Keratinocyte (primary cell): ENCODE measurements at places on chromosomes 4 and X. TPM values are rescaled to one million over a fixed set of nuclear protein-coding genes. Genes with fewer than 3 reads are reported as not detected.

WDR19 gene
- 10.2 to 25.3 TPM (median 19.4 TPM) in 3 replicates for polyA plus RNA-seq

DNA sequence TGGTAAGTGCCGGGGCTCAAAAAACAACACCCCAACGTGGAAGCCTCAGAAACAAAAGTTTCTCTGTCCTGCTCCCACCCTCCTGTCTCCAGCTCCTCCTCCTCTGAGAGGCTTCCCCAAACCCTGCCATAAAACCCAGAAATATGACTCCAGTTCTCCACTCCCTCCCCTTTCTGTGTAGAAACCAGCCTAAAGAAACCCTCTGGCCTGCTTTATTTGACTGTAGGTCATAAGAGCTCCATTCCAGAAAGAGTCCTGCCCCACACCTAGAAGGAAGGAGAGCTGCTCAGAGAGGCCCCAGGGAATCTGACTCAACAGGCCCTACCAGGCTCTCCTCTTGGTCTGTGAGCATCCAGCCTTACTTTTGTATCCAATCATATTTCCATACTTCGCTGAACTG lies 872 bp upstream of the S100P start:
- H3K27me3 ChIP-seq: no peaks in the 10 kb centered on the region
- H3K36me3 ChIP-seq: no peaks in the 10 kb centered on the region
- no peak overlapping the region for H3K27ac ChIP-seq
- peaks cover 39% of the 10 kb centered on the region for H3K4me1 ChIP-seq

- H3K27ac ChIP-seq: no peak overlapping the region
- DNase-seq: no peak
- H3K4me1 ChIP-seq: no peaks in the 10 kb centered on the region
- no peaks in the 10 kb centered on the region for H3K27me3 ChIP-seq
- H3K4me3 ChIP-seq: no peak overlapping the region
- H3K36me3 ChIP-seq: no peaks in the 10 kb centered on the region
Observed at GRCh38 chr4:3709846-3710441, 56.2 kb upstream of the ADRA2C start.

DNA sequence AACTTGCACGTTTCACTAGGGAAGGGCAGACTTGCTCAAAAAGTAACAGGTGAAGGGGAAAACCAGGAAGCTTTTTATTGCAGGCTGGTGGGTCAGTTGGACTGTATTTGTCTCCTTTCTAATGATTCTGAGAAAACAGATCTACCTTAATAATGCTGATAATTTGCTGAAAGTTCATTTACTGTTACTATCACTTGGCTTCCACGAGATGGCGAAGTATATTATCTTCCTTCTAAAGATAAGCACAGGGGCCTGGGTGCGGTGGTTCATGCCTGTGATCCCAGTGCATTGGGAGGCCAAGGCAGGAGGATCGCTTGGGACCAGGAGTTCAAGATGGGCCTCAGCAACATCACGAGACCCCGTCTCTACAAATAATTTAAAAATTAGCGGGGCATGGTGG lies 16.4 kb downstream of the CCKAR start:
- DNase-seq: no peak
- no peaks in the 10 kb centered on the region for H3K36me3 ChIP-seq
- H3K27ac ChIP-seq: no peak overlapping the region
- no peaks in the 10 kb centered on the region for H3K27me3 ChIP-seq
- no peak overlapping the region for H3K4me3 ChIP-seq

PDGFRA gene
- polyA plus RNA-seq: 0.22 to 0.40 TPM (median 0.27 TPM) in 3 replicates

- no peak overlapping the region for H3K4me3 ChIP-seq
- H3K27me3 ChIP-seq: peaks cover 68% of the 10 kb centered on the region
- H3K4me1 ChIP-seq: no peaks in the 10 kb centered on the region
- H3K27ac ChIP-seq: no peak overlapping the region
Observed at GRCh38 chr4:146632770-146633470, 5.8 kb upstream of the POU4F2 start.

DNA sequence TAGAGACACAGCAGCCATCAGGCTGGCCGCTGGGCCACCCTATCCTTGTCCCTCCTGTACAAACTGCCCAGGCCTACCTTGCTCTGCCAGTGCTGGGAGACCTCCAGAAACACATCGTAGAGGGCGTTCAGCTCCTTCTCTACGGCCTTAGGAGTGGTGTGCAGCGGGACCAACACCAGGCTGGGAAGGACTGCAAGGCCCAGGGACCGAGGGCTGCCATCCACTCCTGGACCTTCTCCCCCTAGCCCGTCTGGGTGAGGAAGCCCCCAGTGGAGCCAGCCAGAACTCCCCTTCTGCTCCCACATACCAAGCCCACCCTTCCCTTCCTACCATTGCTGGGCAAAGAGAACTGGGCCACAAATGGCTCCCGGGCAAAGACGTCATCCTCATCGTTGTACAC lies 5.0 kb downstream of the RPL10 start:
- H3K4me1 ChIP-seq: peaks cover 2% of the 10 kb centered on the region
- no peak overlapping the region for H3K27ac ChIP-seq
- H3K4me3 ChIP-seq: no peak overlapping the region
- no peaks in the 10 kb centered on the region for H3K27me3 ChIP-seq
- H3K36me3 ChIP-seq: peaks cover 6% of the 10 kb centered on the region

- H3K27ac ChIP-seq: no peak overlapping the region
- no peak for DNase-seq
- H3K4me1 ChIP-seq: peaks cover 15% of the 10 kb centered on the region
- H3K27me3 ChIP-seq: no peaks in the 10 kb centered on the region
- H3K4me3 ChIP-seq: no peak overlapping the region
- H3K36me3 ChIP-seq: no peaks in the 10 kb centered on the region
Observed at GRCh38 chr4:152307669-152308068, 228.2 kb downstream of the FBXW7 start.

DNA sequence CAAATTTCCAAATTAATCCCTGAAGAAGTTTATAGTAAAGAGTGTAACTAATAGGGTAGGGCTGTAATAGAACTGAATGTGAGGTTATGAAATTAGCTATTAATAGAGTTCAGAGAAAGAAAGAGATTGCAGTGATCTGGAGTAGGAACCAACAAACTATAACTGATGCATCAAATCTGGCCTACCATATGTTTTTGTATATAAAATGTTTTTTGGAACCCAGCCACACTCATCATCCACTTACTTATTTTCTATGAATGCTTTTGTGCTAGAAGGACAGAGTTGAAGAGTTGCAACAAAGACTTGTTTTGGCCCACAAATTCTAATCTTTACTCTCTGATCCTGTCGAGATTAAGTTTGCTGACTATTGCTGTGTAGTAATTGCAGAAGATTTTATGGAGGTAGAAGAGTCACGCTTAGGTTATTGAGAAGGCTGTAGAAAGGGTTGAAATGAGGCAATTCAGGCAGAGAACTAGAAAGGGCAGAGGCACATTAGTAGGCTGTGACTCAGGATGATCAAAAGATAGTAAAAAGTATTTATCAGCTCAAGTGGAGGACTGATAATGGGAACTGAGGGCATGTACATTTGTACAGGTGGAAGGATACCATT lies 298.7 kb upstream of the EMCN start:
- DNase-seq: no peak
- no peak overlapping the region for H3K4me3 ChIP-seq
- H3K4me1 ChIP-seq: no peaks in the 10 kb centered on the region
- H3K27me3 ChIP-seq: no peaks in the 10 kb centered on the region

MAGEA1 gene
- polyA plus RNA-seq: not detected in 3 replicates
